ENCODE measurements at places on chromosomes 3 and 15.

GRCh38 chr3:108283006-108283405 is 13.3 kb upstream of the HHLA2 start:
- DNase-seq = no peak

DNA sequence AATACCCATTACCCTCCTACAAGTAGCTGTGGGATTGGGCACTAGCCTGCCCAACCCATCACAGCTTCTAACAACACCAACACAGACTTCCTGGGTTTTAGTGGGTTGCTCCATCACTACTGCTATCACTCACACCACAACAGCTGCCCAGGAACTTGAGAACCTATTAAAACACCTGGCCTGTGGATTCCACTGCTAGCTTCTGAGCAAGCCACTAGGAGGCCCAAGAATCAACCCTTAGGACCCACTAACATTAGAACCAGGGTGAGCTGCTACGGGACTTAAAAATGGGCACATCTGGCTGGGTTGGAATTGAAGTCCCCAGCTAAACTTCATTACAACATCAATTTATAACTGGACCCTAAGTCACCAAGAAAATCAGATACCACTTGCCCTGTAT is 113.2 kb upstream of the TP63 start:
- DNase-seq = no peak

DNA sequence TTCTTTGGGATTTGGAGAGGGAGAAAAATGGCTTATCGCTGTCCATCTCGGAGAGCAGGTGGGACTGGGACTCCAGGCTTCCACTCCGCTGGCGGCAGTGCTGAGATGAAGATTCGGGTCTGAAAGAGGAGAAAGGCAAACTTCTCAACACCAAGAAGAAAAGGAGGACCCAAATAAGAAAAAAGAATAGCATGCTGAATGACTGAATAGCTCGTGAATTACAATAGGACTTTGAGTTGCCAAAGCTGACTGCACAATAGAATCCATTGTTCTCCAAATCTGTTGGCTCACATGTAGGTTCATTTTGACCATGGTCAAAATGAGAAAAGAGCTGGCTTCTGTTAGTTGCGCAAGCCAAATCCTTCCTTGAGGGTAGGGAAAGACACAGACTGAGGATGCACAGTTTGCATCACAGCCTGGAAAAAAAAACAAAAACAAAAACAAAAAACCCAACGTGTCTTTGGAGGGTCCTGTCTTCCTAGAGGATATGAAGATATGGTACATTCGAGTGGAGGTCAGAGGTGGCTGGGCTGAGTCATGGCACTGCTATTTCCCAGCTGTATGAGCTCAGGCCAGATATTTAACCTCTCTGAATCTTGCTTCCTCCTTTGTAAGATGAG is 59.3 kb upstream of the LMOD3 start:
- peak; percentile 85 for DNase-seq

- DNase-seq = no peak
Observed at GRCh38 chr3:126478581-126479310, 3.1 kb upstream of the ZXDC start.

DNA sequence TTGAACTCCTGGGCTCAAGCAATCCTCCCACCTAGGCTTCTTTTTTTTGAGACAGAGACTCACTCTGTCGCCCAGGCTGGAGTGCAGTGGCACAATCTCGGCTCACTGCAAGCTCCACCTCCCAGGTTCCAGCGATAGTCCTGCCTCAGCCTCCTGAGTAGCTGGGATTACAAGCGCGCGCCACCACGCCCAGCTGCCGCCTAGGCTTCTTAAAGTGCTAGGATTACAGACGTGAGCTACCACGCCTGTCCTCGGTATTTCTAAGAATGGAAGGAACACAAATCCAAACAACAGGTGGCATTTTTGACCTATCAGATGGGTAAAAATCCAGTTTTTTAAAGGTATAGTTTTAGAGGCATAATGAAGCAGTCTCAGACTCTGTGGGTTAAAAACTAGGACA is 113.8 kb downstream of the ANP32A start:
- DNase-seq = no peak

DNA sequence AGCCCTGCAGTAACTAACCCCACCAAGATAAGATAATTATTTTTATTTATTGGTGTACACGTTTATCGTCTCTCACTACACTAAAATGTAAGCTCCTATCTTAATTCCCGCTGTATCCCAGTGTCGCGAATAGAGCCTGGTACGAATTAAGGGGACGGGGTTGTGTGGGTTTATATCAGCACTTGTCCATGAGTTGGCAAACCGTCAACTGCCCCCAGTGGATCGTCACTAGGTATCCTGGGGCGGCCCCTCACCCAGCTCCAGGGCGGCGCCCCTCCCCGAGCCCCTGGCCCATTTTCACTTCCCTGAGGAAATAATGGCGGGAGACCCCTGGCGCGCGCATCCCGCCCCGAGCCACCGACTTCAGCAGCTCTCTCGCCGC is 465 bp downstream of the RUVBL1 start:
- DNase-seq = no peak

GRCh38 chr3:50994537-50994936 is 319.8 kb downstream of the DOCK3 start:
- DNase-seq = no peak

DNA sequence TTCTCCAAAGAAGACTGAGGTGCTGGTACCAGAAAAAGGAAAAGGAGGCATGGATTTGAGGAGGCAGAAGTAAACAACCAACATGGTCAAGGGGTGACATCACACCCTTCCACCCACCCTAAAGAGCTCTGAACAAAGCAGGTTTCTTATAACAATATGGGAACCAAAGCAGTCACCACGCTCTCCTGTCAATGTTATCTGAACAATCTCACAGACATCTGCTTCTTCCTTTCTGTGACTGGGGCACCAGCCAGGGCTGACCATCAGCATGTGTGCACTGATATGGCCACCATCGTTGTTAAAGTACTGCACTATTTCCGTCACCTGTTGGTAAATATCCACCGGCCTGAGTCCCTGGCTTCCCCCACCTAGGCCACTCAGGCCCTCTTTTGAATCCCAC is 252.9 kb downstream of the SHQ1 start:
- no peak for DNase-seq
